ENCODE measurements at places on chromosomes 3 and 15.

DNA sequence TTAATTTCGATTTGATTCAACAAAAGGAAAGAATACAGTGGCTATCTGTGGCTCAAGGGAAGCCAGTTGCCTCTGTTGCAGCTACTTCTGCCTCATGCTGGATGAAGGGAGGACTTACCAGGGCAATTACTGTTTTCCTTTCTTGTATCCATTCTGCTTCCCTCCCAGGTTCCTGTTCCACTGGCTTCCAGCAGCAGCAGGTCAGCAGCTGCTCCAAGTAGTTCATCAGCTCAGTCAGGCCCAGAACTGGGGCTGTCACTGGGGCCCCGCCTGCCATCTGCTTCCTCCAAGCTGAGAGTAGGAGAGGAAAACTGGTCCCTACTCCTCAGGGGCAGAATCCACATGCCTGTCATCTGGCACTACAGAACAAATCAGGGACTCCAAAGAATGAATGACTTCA lies 48.6 kb upstream of the ULK4 start:
- DNase-seq = no peak

DNA sequence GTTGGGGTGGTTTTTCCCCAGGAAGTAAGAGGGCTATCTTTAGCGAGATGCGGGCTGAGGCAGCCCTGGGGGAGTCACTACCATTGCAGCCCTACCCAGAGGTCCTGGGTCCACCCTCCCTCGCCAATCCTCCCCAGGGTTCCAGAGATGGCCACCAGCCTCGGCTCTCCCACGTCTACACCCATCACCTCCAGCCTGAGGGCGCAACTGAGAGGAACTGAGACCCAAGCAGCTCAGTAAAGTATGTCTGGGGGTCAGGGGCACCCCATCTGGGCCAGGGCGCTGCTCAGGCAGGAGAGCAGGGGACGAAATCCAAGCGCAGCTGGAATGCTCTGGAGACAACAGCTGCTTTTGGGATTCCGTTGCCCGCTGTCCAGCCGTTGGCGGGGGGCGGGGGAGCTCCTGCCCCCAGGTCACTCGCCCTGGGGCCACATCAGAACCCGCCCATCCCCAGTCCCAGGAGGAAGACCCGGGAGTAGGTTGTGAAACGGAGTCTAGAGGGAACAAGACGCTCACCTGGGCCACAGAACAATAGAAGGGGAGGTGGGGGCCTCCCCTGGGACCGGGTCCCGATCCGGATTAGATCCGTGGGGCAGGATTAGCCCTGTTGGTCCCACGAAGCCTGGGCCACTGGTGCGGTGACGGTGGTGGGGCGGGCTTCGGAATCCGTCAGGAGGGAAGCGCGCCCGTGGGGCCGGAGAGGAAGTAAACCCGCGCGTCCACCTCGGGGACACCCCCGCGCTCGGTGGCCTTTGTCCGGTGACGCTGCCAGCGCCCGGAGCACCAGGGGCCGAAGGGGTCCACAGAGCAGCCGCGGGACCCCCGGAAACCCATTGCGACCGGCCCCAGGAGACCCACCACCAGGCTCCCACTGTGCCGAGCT lies 1.4 kb upstream of the NDUFAF3 start:
- no peak for DNase-seq

GRCh38 chr3:30228302-30228631 lies 378.1 kb upstream of the TGFBR2 start:
- no peak for DNase-seq

GRCh38 chr15:68205558-68205944 lies 419 bp upstream of the CALML4 start:
- no peak for DNase-seq

DNA sequence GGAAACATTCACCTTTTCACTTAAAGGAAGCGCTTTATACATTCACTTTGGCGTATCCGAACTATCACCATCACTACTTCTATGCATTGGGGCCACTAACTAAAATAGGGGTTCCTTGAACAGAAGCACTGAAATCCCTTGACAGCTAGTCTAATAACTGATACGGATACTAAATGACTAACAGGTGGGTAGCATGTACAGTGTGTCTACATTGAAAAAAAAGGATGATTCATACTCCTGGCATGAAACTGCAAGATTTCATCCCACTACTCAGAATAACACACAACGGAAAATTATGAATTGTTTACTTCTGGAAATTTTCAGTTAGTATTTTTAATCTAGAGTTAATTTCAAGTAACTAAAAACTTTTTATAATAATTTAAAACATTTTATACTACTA lies 96.7 kb downstream of the SMARCC1 start:
- no peak for DNase-seq

Data from effector memory CD4-positive, alpha-beta T cell (primary cell).